ENCODE measurements at places on chromosomes 5 and 9. TPM values are rescaled to one million over a fixed set of nuclear protein-coding genes. Genes with fewer than 3 reads are reported as not detected.

Gene UNC13B
- total RNA-seq: 90.7 TPM

Gene BNC2
- total RNA-seq: 15.2 TPM

DNA sequence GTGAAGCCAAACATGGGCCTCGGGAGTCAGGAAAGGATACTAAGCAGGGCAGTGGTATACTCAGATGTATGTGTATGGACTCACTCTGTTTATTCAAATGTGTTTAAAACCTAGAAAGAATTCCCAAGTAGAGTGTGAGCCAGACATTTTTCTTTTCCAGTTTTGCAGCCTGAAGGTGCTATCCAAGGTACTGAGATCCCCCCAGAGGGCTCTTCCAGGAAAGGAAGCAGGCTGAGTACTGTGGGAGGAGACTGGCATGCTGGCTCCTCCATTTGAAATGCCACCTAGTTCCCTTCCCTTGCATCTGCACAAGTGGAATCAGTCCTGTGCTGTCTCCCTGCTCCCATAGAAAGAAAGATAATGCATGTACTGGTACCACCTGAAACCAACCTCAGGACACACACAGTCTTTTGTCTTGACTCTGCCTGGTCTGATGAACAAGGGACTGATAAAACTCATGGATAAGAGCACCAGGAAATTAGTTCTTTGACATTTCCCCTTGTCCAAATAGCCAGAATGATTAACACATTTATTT, 85.9 kb downstream of the HRH2 start:
- peaks cover 9% of the 10 kb centered on the region for H3K27me3 ChIP-seq
- peaks cover 16% of the 10 kb centered on the region for H3K4me1 ChIP-seq
- DNase-seq: no peak
- no peak overlapping the region for H3K4me3 ChIP-seq
- H3K36me3 ChIP-seq: no peaks in the 10 kb centered on the region

Gene FOXD4L3
- 0.27 TPM for total RNA-seq
